ENCODE measurements at places on chromosomes 16 and 17. TPM values are rescaled to one million over a fixed set of nuclear protein-coding genes. Genes with fewer than 3 reads are reported as not detected.

DNA sequence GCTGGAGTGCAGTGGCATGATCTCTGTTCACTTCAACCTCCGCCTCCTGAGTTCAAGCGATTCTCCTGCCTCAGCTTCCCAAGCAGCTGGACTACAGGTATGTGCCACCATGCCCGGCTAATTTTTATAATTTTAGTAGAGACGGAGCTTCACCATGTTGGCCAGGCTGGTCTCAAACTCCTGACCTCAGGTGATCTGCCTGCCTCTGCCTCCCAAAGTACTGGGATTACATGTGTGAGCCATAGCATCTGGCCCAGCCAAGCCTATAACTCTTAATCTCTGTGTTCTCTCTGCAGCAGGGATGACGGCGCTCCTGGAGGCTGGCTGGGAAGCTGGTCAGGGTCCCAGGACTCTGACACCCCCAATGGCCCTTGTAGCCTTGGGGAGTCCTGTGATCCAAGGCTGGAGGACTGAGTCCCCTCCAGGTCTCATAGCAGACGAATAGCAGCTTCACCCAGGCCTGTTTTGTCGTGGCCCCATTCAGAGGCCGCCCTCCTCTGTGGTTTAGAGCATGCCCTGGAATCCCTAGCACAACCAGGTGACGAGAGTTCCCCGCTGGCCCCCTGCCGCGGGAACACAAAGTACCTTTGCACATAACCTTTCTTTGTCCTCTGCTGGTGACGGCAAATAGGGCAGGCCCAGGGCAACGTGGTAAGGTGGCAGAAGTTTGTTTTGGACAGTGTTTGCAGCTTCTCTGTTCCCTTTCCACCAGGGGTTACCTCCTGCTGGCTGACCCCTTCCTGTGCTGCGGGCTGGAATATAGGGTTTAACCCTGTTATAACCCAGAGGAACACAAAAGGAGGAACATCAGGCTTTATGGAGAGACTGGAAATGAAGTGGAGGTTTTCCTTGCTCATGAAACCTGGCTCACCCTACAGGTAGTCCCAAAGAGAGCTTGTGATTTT, 43.0 kb upstream of the TOB1 start:
- DNase-seq = peak; percentile 57

DNA sequence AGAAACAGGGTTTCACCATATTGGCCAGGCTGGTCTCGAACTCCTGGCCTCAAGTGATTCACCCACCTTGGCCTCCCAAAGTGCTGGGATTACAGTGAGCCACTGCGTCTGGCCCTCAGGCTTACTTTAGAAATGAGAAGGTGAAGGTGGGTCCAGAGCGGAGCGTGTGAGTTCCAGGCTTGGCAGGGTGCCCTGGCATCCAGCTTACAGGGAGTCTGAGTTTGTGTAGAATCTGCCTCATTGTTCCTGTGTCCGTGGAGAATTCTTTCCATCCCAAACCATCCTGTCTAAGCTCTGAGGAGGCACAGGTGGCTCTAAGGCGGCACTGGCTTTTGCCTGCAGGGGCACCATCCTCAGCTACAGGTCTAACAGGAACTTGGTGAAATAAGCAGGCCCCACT, 50.6 kb downstream of the RAB11FIP3 start:
- no peak for DNase-seq

DNA sequence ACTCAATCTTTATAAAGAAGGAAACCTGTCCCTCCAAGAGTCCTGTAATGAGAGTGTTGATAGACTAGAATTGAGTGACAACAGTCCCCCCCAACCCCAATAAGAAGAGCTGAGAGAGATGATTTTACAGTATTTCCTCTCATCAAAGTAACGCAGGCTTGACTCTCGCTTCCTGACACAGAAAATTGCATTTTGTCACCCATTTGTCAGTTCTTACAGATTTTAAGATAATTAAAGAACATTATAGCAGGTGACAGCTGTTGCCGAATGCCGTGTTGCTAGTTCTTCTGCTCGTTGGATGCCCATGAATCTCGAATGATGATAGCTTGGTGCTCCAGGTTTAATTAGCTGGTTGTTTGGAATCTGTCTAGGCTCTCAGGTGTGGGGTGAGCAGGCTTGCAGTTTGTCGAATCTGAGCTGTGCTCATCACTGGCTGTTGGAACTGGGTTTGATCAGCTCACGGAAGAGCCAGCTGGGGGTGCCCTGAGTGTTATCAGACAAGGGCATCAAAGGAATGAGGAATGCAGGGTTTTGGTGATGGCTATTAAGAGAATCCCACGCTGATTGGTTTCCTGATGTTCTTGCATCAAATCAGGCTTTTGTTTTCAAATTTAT, 84.8 kb upstream of the CPHXL start:
- DNase-seq = no peak

DNA sequence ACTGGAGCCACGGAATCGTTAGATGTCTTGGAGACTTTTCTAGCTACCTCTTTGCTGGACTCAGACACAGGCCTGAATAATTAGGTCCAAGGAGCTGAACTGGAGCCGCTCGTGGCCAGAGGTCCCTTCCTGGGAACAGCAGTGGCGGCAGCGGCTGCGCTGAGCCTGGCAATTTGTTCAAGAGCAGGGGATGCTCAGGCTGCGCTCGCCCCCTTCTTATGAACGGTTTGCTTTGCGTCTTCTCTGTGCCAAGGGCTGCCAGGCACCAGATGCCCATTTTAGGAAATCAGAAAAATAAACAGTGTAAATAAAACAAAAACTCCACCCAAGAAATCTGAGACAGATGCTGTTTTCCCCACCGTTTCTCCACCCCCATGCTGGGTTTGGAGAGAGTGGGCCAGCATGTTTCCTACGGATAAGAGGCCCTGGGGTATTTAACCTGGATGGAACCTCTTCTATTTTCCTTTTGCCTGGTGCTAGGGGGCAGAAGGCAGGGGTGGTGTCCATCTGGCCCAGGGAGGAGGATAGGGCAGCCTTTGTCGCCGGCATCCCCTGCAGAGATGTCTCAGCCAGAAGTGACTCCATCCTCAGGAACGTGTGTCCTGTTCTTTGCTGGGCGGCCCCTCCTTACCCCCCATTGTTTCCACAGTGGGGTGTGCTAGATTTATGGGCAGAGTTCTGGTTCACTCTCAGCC, 163.4 kb downstream of the SEC14L1 start:
- no peak for DNase-seq

DNA sequence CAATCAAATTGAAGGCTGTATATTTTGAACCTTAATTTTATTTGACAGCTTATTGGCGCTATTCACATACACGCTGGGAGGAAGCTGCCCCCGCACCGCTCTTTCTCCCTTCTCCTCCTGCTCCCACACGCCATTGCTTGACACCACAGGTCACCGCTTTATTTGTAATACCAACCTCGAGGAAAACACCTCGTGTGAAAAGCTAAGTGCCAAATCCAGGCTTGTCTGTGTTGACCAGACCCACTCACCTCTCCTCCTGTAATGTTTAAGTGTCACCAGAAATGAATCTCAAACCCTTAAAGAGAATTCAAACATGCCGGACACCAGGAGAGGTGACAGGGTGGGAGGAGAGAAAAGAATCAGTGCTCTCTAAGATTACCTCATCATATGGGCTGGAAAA, 331.4 kb downstream of the GRIN2A start:
- no peak for DNase-seq

- DNase-seq = no peak
These were observed 34.1 kb upstream of the ABCA3 start for GRCh38 chr16:2374644-2375043.

- no peak for DNase-seq
These were observed 84.9 kb downstream of the ABCA8 start for GRCh38 chr17:68870161-68870826.

DNA sequence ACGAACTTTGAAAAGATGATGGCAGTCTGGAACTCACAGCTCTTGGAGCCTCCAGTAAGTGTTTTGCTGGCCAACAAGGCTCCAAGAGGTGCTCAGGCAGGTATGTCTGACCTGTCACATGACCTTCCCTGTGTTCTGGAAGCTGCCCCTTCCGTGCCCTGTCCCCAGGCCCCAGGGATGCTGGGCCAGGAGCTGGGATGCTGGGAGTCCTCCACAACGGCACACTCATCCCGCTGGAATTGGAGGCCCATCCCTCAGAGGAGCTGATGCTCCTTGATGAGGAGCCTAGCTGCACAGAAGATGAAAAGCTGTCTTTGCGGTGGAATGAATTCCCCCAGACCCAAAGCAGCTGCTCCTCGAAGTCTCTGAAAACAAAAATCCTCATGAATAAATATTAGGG, 47.8 kb downstream of the HOXB1 start:
- no peak for DNase-seq

DNA sequence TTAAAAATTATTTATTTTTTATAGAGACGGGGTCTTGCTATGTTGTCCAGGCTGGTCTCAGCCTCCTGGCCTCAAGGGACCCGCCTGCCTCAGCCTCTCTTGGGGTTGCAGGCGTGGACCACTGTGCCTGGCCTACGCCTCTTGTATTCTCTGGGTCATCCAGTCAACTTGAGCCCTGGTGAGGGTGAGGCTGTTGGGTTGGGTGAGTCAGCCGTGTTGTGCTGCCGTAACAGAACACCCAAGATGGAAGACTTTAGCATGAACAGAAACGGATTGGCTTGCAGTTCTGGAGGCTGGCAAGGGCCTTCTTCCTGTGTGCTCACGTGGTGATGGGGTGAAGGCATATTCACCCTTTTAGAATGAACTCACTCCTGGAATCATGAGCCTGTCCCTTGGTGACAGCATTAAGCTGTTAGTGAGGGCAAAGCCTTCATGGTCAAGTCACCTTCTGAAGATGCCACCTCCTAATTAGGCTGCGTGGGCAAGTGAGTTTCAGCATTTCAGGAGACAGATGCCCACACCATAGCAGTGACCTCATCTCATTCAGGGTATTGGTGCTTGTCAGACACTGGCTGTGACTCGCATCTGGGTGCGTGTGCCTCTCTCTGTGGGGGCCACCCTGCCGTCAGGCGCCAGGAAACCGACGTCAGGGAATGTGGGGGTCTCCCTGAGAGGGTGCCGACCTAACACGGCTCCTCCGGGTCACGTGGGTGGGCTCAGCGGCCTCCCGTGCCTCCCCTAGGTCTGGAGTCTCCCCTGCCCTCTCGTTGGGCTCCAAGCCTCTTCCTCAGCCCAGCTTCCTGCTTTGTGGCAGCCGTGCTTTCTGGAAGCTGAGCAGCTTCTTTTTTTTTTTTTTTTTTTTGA, 49.8 kb downstream of the WDR45B start:
- no peak for DNase-seq

DNA sequence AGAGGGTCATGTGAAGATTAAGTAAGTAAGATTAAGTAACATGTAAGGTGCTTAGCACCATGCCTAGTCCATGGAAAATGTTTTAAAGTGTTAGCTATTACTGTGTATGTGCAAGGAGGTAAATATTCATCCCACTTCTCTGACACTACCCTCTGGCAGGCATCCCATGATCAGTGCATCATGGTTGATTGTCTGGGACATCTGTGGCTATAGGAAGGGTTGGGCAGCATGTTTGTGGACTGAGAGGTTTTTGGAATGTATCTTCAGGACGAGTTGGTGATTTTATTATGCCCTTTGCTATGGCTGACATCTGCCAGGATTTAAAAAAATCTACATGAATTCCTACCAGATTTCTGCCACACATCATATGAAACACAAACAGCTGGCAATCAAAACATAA, 6.5 kb upstream of the TAOK1 start:
- DNase-seq = no peak

DNA sequence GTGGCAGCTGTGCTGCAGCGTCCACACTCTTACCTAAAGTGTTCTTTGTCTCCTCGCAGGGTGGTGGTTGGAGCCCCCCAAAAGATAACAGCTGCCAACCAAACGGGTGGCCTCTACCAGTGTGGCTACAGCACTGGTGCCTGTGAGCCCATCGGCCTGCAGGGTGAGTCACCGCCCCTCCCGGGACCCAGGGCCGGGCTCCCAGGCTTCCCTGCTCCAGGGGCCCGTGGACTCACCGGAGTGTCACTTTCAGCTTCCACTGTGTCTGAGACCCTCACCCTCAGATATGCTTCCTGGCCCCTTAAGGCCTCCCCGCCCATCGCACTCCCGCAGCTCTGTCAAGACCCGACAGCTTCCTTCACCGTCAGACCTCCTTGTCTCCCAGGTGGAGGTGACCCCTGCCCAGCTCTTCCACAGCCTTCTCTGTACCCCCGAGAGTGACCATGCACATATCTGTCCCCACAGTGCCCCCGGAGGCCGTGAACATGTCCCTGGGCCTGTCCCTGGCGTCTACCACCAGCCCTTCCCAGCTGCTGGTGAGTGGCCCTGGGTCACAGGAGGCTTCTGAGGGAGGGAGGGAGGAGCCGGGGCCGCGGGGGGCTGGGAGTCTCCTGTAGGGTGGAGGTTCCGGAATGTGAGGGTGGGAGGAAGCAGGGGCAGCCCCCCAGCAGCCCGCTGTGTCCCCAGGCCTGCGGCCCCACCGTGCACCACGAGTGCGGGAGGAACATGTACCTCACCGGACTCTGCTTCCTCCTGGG, 1.8 kb downstream of the ITGAX start:
- peak; percentile 45 for DNase-seq

- no peak for DNase-seq
These were observed 13.7 kb upstream of the BCO1 start for GRCh38 chr16:81224824-81225223.

DNA sequence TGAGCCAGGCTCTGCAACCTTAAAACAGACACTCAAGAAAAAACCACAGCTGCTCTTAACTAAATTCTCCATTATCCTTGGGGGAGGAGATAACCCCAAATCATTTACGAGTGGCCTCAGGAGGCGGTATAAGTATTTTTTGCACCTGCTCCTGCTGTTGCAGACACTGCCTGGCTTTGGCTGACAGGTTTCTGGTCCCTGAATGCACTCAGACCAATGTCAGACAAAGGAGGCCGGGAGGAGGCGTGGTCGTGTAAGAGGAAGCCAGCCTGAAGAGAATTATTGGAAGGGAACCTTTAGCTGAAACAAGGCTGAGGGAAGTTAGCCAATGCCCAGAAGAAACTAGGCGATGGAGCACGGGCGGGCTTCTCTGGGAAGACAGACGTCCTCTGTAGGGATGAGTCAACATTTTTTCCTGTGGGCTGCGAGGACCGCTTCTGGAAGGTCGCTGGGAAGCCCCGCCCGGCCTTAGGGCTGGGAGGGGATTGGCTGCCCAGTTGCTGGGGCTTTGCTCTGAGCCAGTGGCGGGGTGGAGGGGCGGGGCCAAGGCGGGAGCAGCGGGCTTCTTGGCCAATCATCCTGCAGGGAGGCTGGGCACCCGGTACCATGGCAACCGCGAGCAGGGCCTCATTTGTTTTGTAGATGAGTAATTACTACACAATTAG, 82.3 kb downstream of the CCDC182 start:
- DNase-seq = peak; percentile 97

GRCh38 chr16:22018559-22018958, 10.6 kb downstream of the MOSMO start:
- DNase-seq = no peak

DNA sequence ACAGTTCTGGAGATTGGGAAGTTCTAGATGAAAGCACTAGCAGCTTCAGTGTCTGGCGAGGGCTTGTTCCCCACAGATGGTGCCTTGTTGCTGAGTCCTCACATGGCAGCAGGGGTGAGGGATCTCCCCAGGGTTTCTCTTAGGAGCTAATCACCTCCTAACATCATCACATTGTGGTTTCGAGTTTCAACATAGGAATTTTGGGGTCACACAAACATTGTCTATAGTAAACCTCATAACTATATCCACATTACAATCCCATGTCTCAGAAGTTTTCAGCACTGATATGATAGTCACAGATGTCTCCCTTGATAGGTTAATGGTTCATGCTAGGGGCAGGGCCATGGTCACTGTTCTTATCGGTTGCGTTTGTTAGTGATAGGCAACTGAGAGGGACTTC, 13.8 kb downstream of the CLUAP1 start:
- DNase-seq = no peak

The NAT9 gene
- 15.2 TPM for total RNA-seq

The ZFPM1 gene
- total RNA-seq = 2.9 TPM

The TBKBP1 gene
- total RNA-seq = 20.6 TPM

The STX1B gene
- 0.26 TPM for total RNA-seq

The NPIPB9 gene
- not detected for total RNA-seq

Data from psoas muscle (tissue), 8 donors.